ENCODE measurements at places on chromosomes 16 and 17.

DNA sequence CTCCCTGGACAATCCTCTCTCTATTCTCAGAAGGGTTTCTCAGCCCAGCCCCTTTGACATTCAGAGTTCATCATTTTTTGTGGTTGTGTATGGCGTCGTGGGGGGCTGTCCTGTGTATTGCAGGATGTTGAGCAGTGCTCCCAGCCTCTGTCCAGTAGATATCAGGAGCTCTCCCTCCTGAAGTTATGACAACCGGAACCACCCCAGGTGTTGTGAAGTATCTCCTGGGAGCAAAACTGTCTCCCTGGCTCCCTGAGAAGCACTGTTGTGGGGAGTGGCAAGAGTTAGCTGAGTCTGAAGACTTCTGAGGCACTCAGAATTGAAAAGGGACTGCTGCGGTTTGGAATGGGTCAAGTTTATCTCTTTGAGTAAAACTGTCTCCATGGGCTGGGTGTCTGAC lies 55.9 kb upstream of the MGAT5B start:
- DNase-seq, result no peak

- DNase-seq, result no peak
Measured at GRCh38 chr17:9790889-9791876, at the start of gene DHRS7C. DHRS7C (minus strand) TSS chr17:9791592; CDS start chr17:9791284, 308 bp downstream.

DNA sequence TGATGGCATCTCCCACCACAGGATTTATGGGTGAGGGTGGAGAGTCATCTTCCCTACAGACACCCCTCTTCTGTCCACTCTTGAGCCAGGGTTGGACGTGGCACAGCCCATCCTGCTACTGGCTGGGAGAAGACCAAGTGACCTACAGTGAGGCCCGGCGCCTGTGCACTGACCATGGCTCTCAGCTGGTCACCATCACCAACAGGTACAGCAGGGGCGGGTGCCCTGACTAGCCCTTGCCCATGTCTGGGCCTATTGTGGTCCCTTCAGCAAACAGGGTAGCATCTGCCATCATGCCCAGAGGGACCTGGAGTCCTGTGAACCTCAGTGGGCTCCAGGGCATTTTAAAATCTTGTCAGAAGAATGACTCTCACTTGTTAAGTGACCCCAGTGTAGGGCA lies 48.2 kb downstream of the MRC2 start:
- no peak for DNase-seq

DNA sequence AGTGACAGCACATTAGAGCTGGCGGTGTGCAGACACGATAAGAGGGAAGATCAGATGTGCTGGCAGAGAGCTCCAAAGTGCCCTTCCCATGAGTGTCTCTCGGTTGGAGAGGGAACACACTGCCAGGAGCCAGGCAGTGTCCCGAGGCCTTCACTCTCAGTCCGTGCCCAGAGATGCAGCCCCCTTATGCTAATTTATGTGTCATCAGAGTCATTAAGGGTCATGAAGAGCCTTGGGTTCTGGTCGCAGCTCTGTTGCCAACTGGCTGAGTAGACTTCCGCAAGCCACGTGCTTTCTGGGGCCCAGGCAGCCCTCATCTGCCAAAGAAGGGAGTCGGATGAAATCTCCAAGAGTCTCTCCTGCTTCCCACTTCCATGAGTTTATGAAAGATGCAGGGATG lies 232.5 kb downstream of the MSI2 start:
- no peak for DNase-seq

DNA sequence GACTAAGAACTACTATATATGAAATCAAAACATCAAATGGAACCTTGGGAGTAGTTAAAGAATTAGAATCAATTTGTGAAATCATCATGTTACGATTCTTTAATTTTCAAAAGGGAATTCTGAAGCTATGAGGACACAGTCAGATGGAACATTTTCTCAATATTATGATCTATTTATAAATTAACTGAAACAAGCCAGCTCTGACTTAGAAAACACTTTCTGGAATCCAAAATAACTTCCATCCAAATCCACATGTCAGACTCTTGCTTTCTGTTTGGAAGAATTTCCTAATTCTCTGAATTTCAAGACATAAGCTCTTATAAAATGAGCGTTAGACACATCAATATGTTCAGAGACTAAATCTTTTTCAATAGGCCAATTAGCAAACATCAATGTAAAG lies 737.7 kb upstream of the SOX9 start:
- no peak for DNase-seq

DNA sequence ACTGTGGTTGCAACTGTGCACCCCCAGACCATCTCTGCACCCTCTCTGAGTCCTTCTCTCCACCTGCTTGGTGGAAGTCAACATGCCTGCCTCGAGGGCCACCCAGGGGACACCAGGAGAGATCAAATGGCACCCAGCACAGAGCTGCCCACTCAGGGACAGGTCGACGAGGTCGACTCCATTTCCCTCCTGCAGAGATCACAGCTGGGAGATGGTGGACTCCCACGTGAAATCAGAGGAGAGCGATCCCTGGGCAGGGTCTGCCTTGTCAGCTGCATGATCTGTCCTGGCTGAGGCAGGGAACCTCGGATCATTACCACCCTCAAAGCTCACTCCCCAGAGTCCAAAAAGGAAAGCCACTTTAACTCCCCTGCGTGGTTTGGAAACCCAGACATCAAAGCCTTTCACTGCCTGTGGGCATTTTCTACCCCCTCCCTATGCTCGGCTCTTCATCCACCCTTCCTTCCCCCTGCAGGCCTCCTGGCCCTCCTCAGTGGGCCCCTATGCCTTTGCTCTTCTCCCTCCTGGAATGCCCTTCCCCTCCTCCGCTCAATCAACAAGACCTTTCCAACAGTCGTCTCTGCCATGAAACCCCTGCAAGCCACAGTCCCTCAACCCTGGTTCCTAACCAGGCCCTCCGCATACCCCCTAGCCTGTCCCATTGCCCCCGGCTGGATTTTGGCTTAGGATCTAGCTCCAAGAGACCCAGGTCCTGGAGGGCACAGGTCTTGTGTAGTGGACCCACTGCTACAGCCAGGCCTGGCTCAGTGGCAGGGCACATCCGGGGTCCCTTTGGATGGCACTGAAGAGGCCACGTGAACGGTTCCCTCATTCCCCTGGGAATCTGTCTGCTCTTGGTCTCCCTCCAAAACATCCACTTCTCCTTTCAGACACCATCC lies 103.8 kb upstream of the RPL38 start:
- DNase-seq, result no peak

GRCh38 chr17:49703557-49704277 lies 4.0 kb downstream of the SLC35B1 start:
- DNase-seq, result no peak

DNA sequence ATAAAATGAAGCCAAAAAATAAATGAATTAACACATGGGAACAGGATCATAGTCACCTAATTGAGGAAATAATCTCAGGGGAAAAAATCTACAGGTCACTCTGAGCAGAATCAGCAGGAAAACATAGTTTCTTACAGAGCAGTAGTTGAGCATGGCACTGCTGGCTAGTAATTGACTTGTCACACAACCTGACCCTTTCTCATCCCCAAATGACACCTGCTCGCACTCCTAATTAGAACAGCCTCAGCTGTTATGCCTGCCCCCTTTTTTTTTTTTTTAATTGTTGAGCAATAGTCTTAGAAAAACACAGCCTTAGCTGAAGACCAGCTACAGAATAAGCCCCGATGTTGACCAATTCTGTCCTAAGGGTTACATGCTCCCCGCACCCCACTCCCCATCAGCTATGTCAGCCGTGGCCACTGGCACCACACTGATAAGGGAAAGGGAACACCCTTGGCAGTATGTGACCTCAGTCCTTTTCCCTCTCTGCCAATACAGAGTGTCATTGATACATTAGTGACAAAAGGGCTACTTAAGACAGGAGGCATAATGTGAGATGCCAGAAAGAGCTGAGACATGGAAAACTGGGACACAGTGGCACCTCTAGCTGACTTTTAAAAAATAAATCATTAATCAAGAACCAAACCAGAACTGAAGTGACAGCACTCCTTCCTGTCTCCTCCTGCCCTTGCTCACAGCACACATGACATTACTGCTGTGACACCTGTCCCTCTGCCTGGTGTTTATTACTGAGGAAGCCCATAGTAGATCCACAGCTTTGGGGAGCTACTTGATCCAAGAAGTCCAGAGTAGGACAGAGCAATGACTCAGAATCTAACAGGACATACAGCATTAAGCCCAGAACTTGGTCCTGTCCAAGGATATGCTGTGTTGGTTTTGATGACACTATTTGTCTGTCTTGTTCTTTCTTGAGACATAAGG lies 41.7 kb downstream of the WDR59 start:
- no peak for DNase-seq

GRCh38 chr17:45038728-45039634 lies 12.5 kb downstream of the DCAKD start:
- DNase-seq, result no peak

DNA sequence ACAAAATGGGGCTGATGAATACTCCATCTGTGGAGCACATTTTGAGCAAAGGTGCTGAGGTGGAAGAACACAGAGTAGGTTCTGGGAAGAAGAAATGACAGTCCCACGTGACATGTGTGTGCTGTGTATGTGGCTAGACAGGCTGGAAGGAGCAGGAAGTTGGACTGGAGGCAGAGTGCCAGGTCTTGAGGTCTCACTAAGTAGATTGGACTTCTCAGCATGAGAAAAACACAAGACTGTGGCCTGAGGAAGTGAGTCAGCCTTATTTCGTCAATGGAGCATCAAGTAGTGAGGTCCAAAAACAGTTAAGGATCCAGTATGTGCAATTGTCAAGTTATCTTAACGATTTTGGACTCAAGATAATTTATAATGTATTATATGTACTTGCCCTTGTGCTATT lies 736.5 kb downstream of the KCNJ2 start:
- no peak for DNase-seq

GRCh38 chr17:19738757-19739156 lies 9.3 kb downstream of the ALDH3A1 start:
- no peak for DNase-seq

DNA sequence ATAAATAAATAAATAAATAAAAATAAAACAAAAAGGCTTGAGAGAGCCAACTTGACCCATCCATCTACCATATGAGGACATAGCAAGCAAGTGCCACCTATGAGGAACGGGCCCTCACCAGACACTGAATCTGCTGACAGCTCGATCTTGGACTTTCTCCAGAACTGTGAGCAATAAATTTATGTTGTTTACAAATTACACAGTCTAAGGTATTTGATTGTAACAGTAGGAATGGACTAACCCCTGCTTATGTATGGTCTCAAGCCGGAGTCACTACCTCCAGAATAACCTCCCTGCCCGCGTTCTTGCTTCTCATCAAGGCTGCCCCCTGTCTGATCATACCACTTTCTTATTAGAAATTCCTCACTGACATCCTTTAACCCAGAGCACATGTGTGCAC lies 9.9 kb downstream of the SLC5A11 start:
- no peak for DNase-seq

DNA sequence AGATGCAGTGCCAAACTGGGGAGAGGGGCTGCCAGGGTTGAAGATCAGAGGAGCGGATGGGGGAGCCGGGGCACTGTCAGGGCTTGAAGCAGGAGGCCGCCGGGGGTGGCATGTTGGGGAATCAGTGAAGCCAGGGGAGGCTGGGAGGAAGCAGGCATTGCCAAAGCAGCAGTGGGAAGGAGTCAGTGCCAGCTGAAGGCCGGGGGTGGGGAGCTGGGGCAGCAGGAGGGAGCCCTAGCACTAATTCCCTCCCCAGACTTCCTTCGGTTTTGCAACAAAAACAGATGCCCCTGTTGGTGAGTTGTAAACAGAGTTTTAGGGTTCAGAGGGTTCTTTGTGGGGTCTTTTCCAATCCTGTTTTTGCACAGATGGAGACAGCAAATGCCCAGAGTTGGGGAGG lies 10.9 kb upstream of the TAC4 start:
- no peak for DNase-seq

- peak; percentile 93 for DNase-seq
Measured at GRCh38 chr17:8185582-8186445, 4.2 kb downstream of the BORCS6 start.

DNA sequence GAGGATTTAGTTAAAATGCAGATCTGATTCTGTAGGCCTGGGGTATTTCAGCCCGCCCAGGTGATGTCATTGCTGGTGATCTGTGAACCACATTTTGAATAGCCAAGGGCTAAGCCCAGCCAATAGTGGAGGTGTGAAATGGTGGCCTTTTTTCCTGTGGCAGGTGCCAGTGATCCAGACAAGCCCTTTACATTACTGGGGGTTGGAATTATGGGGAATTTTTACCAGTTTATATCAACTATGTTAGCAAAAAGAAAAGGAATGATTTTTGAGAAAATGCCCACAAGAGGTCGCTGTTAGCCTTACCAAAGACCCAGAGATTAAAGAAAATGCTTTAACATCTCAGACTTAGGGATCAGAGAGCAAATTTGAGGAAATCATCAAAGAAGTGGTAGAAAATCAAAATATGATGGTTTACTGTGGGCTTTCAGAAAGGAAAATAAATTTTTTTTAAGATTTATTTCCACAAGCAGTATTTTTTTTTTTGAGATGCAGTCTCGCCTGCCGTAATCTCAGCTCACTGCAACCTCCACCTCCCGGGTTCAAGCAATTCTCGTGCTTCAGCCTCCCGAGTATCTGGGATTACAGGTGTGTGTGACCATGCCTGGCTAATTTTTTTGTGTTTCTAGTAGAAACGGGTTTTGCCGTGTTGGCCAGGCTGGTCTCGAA lies 3.9 kb downstream of the VPS35L start:
- DNase-seq, result peak; percentile 26

- DNase-seq, result no peak
Measured at GRCh38 chr17:56110463-56111135, 42.7 kb upstream of the ANKFN1 start.
